ENCODE measurements at places on chromosomes 12 and 14.

- no peak for DNase-seq
Measured at GRCh38 chr12:30953257-30953656, 26.7 kb downstream of the TSPAN11 start.

- no peak for DNase-seq
Measured at GRCh38 chr14:31942166-31942841, 134.8 kb upstream of the ARHGAP5 start.

- DNase-seq, result no peak
Measured at GRCh38 chr12:132163041-132163910, 19.0 kb downstream of the NOC4L start.

DNA sequence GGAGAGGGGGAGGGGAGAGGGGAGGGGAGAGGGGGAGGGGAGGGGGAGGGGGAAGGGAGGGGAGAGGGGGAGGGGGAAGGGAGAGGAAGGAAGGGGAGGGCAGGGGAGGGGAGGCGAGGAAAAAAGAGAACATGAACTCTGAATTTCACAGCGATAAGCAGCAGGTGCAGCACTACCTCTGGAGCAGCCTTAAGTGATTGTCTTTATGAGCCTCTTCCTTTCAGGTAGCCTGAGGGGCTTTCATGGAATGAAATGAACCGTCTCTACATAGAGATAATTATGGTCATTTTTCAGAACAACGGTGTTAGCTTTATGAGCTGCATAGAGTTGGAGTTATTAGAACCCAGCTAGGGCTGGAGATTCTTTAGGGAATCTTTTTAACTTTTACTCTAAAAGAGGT is 18.1 kb upstream of the PTCSC3 start:
- no peak for DNase-seq

DNA sequence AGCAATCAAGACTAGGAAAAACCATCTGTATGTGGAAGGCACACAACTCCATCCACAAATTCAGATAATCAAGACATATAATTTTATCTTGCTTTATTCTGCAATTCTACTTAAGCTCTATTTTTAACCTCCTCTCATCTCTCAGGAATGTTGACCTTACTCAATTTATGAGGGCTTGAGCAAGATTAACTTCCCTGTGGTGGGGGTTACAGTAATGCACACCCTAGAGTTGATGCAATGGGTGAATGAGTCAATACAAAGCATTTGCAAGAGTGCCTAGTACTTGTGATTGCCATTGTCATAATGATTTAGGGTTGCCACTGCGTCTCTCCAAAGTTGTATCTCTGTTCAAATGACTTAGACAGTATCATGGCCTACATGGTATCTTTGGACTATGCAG is 1598.4 kb upstream of the TMEM132C start:
- no peak for DNase-seq

GRCh38 chr12:38155526-38156496 is 160.8 kb upstream of the ALG10B start:
- DNase-seq, result no peak

DNA sequence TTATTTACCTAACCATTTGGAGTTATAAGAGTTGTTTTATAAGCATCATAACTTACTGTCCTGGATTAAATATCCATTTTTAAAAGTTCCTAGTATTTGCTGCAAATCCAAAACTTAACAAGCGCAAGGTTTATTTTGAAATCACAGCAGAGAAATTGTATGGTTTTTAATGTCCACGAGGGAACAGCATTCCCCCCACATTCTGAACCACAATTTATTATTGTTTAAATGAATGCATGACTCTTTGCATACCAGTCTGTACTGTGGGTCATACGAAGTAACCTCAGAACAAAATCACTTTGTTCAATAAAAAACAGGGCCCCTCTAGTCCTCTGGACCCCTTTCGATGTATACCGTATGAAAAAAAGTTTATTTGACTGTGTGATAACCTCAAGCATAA is 75.9 kb downstream of the DACT1 start:
- DNase-seq, result no peak

DNA sequence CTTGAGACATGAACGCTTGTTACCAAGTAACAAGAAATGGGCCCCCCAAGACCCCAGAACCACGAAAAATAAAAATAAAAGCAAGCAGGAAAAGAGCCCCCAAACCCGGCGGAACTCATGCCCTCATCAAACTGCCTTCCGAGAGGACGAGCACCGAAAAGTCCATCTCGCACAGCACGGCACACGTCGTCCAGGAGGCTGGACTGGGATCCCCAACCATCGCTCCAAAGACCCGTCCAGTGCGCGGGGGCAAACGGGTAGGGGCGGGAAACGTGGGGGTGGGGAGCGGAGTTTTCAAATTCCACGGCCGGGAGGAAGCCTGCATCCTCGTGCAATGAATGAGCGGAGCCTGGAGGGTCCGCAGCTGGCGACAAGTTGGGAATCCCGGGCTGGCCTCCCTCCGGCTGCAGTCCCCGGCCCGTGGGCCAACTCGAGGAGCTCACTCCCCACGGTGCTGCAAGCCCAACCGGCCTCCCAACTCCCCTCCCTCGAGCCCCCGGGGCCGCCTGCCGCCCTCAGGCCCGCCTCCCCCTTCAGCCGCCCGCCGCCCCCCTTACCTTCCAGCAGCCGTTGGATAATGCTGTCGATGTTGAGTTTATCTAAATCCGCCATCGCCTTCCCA is 484 bp downstream of the PPP1CC start:
- DNase-seq, result no peak

DNA sequence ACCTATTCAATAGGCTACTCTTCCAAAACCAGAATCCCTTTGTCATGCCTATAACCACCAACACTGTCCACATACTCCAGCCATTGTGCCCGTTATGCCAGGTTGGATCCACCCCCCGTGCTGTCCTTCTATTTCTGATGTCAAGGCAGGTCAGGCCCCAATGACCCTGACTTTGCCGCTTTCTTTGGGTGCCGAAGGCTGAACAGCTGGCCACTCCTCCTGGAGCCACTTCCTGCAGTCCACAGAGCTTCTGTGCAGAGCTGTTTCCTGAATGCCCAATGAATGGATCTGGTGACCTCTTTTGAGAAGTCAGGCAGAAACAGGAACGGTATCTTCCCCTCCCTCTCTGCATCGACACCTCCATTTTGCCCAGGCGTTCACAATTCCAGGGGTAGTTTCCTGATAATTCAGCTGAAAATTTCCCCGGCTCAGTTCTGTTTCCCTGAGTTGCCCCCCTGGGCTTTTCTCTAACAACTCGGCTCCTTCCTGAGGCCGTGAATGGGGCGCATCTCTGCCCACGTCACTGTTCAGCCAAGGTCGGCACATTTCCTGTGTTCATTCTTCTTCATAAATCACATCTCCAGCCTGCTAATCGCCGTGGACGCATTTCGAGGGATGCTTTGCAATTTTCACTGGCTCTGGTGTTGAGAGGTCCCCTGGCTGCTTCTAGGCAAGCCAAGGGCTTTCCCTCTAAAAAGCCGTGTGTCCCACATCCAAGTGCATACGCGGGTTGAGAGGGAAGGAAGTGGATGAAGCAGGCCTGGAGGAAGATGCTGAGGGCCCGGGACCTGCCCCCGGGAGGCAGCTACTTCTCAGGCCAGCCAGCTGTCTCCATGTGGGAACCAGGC is 86.5 kb downstream of the PAPOLA start:
- no peak for DNase-seq

DNA sequence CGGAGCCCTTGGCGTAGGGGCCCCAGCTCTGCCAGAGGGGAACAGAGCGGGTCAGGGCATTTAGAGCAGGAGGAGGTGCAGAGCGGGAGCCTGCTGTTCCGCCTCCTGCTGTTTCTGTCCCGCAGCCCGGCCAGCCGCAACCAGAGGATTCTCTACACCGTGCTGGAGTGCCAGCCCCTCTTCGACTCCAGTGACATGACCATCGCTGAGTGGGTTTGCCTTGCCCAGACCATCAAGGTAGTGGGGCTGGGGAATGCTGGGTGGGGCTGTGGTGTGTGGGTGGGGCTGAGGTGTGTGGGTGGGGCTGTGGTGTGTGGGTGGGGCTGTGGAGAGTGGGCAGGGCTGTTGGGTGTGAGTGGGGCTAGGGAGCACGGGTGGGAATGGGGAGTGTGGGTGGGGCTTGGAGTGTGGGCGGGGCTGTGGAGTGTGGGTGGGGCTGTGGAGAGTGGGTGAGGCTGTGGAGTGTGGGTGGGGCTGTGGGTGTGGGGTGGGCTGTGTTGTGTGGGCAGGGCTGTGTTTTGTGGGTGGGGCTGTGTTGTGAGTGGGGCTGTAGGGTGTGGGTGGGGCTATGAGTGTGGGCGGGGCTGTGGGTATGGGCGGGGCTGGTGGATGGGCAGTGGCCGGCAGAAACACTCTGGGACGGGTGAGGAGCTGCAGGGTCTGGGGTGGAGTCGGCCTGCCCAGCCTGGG is 8.0 kb downstream of the ASPG start:
- DNase-seq, result no peak

GRCh38 chr14:51431033-51431709 is 191.1 kb downstream of the TMX1 start:
- no peak for DNase-seq

DNA sequence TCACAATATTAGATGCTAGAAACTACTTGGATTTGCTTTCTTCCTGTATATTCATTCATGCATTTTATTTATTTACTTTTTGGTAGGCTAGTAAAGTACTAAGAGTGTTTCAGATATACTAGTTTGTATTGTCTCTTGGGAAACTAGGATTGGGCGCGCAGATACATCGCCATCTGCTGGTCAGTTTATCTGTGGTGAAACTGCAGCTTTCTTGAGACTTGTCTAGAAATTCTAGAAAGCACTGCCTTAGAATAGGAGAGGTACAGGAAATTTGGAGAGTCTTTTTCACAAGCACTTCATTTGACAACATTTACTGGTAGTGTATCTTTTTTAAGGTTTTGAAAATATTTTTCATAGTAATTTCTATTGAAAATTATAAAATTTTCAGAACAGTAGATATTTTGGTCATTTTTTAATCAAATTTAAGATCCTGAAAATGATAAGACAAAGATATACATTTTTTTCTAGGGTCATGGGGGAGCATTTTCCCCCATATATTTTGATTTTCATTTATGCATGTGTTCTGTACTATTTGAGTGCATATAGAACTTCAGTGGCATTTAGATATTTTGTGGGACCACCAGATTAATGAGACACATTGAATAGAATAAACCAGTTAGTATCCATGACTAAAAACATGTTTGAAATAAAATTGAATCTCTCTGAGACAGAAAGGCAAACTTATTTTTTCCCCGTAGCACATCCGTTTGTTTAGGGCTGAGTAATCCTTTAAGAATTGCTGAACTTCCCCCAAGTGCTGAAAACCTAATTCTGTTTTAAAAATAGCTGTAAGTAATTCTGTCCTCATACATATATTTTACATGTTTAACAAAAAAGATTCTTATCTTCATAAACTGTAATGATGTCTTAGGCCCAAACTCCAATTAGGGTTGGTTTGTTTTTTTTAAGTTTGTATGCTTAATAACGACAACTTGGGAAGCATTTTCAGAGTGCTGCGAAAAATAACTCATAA is 44.5 kb downstream of the SLC38A6 start:
- DNase-seq, result peak; percentile 16

DNA sequence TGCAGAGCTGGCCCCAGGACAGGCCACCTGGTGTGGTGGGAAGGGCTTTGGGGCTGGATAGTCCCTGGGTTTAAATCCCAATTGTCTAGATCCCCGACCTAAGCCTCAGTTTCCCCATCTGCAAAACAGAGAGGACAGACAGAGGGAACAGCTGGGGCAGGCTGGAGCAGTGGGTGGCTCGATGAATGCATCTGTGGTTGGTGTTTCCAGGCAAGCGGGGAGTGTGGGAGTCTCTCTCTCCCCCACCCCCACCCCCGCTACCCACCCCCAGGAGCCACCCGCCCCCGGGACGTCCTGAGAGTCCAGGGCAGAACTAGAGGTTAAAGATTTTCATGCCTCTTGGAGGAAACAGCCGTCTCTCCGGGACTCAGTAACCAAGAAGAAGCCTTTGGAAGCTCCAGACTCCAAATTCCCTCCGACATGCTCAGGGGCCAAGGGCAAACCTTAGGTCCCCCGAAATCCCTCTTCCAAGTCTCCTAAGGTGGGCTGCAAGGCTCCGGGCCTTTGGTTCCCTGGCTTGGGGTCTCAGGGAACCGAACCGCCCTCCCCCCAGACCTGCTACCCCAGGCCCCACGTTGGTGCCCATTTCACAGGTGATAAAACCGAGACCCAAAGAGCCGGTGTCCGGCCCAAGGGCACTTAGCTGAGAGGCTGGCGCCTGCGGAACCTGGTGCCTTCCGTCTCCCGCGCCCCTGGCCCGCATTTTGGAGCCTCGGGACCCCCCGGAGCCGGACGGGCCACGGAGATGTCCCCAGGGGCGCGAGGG is 474 bp downstream of the TRPV4 start:
- DNase-seq, result no peak

DNA sequence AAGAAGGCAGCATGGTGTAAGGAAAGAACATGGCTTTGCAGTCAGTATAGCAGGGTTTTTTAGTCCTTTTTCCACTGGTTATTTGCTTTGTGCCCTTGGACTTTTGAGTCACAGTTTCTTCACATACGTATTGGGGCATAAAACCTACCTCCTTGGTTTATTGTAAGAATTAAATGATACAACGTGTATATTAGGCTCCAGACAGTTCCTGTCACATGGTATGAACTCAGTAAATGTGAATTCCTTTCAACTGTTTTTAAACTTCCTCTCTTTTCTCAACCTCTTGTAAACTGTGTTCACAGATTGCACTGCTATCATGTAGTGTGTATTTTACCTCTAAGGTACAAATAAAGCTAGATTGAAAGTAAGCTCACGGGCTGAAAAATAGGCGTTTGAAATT is 29.5 kb downstream of the MSRB3 start:
- no peak for DNase-seq

GRCh38 chr14:95619785-95620417 is 66.3 kb upstream of the TCL1B start:
- no peak for DNase-seq

DNA sequence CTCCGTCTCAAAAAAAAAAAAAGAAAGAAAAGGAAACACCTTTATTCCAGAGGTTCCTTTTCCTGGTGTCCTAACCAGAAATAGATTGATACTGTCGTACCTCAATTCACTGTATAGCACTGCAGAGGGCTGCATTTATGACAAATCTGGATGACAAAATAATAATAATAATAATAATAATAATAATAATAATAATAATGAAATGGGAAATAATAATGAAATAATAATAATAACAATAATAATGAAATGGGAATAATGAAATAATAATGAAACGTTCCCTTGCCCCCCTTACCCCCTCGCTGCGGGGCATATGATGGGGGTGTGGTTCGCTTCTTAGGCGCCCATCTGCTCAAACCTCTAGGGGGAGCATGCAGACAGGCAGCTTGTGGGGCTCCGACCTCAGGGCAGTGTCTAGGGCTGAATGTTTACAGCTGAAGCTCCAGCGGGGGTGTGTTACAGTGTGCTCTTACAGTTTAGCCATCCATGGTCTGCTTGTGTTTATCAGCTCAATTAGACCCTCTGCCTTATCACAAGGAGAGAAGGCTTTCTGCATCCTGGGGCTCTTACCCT is 1088.3 kb upstream of the SEL1L start:
- DNase-seq, result no peak

DNA sequence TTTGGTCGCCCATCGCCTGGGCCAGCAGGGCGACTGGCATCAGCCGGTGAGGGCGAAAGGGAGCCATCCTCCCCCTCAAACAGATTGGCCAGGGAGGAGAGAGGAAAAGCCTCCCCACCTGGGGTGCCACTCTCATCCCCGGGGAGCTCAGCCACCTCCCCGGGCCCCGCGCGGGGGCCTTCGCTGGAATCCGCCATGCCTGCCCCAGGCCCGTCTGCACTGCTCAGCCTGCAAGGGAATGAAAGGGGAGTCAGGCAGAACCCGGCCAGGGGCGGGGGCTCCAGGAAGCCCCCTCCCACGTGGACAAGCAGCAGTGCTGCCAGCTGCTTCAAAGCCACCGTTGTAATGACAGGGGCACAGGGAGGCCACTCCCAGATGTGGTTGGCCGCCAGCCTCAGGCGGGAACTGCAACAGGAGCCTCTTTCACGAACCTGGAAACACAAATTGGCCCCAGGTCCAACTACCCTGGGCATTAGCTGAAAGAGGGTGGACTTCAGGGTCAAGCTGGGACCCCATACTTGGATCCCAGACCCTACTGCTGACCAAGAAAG is 18.5 kb downstream of the TRPV4 start:
- DNase-seq, result no peak
